Activated B cell treated with CpG ODN at 0.5 μM for 24 hours (primary cell): ENCODE measurements at places on chromosomes 5 and 9. TPM values are rescaled to one million over a fixed set of nuclear protein-coding genes. Genes with fewer than 3 reads are reported as not detected.

DNA sequence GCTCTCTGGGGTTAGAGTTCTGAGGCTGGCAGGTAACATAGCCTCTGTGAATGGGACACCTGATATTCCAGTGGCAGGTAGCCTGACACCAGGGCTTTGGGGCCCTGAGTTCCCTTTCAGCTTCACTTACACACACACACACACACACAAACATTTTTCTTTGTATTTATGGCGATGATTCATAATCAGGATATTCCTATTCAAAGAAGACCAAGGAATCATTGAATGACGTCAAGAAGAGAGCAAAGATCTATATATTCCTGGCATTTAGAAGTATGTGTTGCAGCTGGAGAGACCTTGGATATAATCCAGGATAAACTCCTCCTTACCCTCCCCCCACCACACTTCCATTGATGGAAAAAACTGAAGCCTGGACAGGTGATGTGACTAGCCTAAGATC is 7.9 kb upstream of the ENTREP1 start:
- DNase-seq, result no peak

GRCh38 chr5:72191404-72191803 is 84.1 kb downstream of the MAP1B start:
- DNase-seq, result no peak

Gene FAXDC2
- not detected in 2 replicates for total RNA-seq

DNA sequence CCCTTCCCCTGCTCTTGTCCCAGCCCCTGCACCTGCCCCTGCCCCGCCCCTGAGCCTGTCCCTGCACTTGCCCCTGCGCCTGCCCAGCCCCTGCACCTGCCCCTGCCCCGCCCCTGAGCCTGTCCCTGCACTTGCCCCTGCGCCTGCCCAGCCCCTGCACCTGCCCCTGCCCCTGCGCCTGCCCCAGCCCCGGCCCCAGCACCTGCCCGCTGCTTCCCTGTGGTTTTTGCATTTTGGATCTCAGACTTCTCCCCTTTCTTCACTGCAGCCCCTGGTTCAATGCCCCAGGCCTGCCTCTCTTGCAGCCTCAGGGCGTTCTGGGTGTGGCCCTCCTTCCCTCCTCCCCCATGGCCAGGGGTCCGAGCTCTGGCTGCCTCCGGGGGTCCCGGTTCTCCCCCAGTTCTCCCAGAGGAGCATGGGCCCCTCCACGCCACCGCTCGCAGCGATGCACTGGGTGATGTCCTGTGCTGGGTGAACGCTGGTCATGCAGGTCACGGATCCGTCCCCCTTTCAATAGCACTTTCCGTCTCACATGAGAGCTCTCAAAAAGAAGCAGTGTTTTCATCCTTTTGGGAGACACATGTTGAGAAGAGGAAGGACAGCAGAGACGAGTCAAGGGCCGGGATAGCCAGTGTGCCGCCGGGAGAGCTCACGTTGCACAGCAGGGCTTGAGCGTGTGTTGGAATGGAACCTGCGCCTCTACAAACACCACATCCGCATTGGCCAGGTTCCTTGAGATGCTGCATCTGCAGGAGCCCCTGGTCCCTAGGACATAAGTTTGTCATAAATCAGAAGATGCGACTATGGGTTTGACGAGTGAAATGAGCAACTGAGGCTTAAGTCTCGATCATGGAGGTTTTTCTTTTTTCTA is 44.0 kb upstream of the IRX4 start:
- no peak for DNase-seq

DNA sequence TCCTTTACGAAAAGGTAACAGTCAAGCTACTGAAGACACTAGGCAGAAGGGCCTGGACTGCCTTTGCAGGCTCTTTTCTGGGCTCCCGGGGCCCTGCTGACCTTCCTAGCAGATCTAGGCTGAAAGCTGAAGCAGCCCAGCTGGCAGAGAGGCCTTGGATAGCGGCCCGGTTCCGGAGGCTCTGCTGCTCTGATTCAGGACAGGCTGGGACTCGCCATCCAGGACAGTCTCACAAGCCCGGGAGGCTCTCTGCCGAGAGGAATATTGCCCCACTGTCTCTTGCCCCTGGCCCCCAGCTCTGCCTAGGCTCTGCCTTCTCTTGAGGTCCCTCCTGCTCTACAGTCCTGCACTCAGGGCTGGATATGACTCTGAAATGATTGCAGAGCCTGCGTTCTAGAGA is 67.8 kb downstream of the PSD2 start:
- DNase-seq, result no peak

- DNase-seq, result no peak
Observed at GRCh38 chr5:131114754-131115153, 50.3 kb downstream of the HINT1 start.

DNA sequence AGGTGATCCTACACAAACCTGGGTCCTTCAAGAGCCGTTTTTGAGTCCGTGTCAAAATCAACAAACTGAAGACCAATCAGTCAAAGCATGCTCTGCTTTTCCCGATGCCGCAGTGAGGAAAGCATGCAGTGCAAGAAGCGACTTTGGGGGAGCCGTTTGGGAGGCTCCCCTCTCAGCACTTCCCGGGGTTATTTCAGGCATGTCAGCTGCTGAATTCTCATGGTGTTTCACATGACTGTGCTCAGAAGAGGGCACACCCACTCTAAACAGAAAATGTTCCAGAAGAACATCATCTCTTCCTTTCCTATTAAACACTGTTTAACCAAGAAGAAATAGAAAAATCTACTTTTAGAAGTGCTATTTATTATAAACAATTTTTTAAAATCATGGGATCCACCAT is 125.5 kb downstream of the EPB41L4A start:
- no peak for DNase-seq

DNA sequence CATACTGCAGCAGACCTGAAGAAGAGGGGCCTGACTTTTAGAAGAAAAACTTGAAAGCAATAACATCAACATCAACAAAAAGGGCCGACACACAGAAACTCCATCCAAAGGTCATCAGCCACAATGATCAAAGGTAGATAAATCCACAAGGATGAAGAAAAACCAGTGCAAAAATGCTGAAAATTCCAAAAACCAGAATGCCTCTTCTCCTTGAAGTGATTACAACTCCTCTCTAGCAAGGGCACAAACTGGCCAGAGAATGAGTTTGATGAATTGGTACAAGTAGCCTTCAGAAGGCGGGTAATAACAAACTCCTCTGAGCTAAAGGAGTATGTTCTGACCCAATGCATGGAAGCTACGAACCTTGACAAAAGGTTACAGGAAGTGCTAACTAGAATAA is 186.2 kb upstream of the RAI14 start:
- no peak for DNase-seq

Gene AQP3
- total RNA-seq, result 0.95 and 1.6 TPM in 2 replicates

GRCh38 chr9:18256568-18256967 is 217.4 kb upstream of the ADAMTSL1 start:
- no peak for DNase-seq

Gene PAPPA
- not detected in 2 replicates for total RNA-seq

GRCh38 chr5:62585306-62585705 is 6.7 kb downstream of the LRRC70 start:
- DNase-seq, result no peak

Gene FUT7
- 3.9 and 5.0 TPM in 2 replicates for total RNA-seq

DNA sequence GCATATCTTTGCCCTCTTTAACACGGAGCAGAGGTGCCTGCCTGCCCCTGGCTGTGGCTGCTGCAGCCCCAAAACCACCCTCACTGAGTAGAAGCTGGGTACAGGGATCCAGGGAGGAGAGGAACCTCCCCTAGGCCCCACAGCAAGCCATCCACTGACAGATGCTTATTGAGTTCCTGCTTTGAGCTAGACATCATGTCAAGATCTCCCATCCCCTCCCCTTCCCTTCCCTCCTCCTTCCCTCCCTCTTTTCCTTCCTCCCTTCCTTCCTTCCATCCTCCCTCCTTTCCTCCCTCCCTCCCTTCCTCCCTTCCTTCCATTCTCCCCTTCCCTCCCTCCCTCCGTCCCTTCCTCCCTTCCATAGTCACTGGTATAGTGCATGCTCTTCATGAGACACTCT is 29.3 kb downstream of the GOLGA2 start:
- no peak for DNase-seq

Gene NR6A1
- total RNA-seq, result 2.3 and 3.1 TPM in 2 replicates

DNA sequence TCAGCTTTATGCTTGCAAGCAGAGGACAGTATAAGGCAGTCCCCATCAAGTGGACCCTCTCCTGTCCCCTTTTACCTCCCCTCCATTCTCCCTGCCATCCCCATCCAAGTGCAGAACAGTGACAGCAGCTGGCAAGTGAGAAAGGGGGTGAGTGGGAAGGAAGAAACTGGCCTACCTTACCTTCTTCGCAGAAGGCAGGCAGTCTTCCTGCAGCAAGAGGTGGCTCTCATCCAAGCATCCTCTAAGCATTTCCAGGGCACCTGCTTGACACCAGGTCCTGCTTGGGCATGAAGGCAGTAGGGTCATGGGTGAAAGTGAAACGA is 77.3 kb upstream of the SH3PXD2B start:
- DNase-seq, result no peak

Gene VLDLR
- total RNA-seq, result 1.1 and 1.3 TPM in 2 replicates

DNA sequence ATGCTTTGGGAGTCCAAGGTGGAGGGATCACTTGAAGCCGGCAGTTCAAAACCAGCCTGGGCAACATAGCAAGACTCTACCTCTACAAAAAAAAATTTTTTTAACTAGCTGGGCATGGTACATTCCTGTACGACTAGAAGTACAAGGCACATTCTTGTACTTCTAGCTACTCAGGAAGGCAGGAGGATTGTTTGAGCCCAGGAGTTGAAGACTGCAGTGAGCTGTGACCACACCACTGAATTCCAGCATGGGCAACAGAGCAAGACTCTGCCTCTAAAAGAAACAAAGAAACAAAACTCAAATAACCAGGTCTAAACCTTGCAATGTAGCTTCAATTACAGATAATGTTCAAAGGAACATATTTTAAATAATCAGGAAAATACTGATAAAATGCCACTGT is 56.2 kb downstream of the SSBP2 start:
- DNase-seq, result no peak

Gene MPDZ
- not detected in 2 replicates for total RNA-seq

DNA sequence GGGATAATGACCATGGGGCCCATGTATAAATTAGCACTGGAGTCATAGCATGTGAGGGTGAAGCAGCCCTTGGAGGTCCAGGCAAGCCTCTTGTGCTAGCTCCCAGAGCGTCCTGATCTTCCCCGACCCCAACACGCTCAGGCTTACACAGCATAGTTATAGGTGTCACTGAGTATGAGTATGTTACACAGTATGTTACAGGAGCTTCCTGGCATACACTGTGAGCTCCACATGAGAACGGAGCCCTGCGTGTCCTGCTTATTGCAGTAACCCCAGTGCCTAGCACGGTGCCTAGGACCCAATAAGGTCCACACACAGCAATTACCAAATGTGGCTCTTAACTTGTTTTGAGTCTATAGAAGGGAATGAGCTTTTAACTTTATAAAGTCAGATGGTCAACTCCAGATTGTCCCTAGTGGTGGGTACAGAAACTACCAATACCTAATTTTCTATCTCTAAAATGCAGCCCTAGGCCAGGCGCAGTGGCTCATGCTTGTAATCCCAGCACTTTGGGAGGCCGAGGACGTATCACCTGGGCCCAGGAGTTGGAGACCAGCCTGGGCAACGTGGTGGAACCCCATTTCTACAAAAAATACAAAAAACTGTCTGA is 64.1 kb downstream of the PLAC8L1 start:
- no peak for DNase-seq

Gene PCDHB11
- total RNA-seq, result not detected in 2 replicates

DNA sequence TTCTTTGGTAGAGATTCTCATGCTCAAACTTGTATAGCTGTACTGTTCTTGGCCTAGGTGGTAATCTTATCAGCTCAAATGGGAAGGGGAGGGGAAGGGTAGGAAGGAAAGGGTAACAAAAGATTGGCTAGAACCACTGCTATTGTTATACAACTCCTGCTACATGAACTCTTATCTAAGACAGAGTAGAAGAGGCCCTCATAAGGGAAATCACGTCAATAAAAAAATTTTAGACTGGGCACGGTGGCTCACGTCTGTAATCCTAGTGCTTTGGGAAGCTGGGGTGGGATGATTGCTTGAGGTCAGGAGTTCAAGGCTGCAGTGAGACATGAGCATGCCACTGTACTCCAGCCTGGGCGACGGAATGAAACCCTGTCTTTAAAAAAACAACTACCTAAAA is 15.9 kb downstream of the STOM start:
- no peak for DNase-seq

DNA sequence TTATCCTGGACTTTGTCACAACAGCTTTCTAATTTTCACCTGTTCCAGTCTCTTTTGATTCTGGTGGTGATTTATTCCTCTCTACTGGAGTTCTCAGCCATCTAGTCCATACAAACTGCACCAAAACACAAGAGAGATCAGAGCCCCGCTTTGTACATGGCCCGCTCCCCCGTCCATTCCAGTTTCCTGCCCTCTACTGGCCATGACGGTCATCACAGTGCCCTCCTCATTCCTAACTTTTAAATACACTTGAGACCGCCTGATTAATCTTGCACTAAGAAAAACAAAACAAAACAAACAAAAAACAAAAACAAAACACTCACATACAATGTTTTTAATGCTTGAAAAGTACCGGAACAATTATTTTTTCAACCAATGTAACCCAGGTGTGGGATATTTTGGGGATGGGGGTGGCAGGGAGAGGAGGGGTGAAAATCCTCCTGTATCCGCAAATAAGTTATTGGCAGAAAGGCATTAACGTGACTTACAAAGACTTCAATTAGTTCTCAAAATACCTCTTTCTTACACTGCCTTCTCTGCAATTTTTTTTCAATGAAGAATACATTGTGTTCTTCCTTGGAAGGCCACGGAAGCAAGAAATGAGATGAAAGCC is 84.8 kb upstream of the PAM start:
- DNase-seq, result no peak

DNA sequence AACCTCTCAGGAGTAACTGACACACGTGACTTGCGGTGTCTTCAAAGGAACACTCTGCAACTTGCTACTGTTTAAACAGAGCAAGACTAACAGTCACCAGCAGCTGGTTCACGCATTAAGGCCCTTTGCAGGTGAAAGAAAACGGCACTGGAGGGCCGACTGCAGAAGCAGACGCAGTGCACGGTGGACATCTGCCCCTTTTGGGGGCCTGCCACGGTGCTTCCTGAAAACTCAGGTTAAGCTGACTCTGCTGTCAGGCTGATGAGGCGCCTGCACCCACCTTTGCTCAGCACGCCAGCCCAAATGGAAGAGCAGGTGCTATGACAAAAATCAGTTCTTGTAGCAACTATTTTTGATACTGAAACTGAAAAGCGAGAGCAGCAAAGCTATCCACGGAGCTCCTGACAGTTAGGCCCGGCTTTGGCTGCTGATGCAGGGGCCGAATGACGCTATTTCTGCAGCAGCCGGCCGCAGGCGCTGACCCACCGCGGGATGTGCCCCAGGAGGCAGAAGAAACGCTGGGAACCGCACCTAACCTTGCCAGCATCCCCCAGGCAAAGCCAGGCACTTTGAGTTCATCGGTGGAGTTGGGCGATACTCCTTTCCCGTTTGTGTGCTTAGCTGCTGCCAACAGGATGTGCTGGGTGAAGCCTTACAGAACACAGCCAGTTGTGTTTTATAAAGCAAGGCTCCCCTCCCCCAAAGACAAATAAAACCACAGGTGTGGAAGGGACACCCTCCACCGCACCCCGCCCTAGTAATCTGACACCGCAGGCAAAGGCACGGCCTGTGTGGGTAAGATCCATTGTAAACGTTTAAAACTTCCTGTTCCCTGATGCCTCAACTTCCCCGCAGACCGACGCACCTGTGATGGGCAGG is 21.1 kb upstream of the TERT start:
- DNase-seq, result peak; percentile 22

- no peak for DNase-seq
Observed at GRCh38 chr5:11715461-11716196, 188.6 kb downstream of the CTNND2 start.
